ENCODE measurements at places on chromosomes 3 and 15. TPM values are rescaled to one million over a fixed set of nuclear protein-coding genes. Genes with fewer than 3 reads are reported as not detected.

DNA sequence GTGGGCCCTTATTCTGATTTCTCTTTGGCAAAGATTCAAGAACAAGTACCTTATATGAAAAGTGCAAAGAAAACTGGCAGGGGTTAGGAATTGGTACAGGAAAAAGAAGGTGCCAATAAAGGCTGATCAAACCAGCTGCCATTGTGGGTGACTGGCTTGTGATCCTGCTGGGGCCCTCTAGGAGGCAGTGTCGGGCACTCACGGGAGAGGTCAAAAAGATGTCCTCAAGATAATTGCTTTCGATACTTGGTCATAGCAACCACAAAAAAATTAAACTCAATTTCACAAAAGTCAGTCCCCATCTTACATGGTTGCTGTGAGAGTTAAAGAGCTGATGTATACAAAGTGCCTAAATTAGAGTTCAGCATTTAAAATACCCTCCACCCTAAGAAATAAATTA, 31.0 kb upstream of the CAV3 start:
- H3K4me3 ChIP-seq: no peak overlapping the region
- H3K4me1 ChIP-seq: no peaks in the 10 kb centered on the region
- no peaks in the 10 kb centered on the region for H3K27me3 ChIP-seq
- H3K27ac ChIP-seq: no peak overlapping the region
- no peaks in the 10 kb centered on the region for H3K36me3 ChIP-seq

DNA sequence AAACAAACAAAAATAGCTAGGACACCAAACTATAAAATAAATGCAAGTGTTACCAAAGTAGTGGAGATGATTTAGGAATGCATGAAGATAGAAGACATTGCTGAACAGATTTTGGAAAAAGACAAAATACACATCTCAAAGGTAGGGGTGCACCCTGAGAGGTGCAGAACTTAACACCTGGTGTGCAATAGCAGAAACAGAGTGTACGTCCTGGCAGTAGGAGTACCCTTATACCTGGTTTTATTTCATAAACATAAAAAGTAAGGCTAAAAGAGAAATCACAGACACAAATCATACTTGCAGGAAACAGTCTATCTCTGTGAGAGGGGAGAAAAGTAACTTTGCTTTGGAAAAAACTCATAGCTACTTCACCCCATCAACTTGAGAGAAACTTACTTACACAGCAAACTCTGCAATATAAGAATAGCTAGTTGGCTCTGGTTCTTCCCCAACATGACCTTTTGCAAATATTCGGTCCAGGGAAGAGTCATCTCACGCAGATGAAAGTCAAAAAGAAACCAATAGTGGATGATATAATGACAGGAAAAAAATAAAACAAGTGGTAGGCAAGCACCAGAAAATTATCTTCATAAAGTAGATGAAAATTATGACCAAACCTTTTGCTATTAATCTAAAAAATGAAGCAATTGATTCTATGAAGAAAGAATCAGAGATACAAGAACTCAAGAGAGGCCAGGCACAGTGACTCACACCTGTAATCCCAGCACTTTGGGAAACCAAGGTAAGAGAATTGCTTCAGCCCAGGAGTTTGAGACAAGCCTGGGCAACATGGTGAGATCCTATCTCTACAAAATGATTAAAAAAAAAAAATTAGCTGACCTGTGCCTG, 108.9 kb upstream of the BNIP2 start:
- no peaks in the 10 kb centered on the region for H3K4me1 ChIP-seq
- H3K27ac ChIP-seq: no peak overlapping the region
- H3K27me3 ChIP-seq: peaks cover 2% of the 10 kb centered on the region
- no peak overlapping the region for H3K4me3 ChIP-seq

DNA sequence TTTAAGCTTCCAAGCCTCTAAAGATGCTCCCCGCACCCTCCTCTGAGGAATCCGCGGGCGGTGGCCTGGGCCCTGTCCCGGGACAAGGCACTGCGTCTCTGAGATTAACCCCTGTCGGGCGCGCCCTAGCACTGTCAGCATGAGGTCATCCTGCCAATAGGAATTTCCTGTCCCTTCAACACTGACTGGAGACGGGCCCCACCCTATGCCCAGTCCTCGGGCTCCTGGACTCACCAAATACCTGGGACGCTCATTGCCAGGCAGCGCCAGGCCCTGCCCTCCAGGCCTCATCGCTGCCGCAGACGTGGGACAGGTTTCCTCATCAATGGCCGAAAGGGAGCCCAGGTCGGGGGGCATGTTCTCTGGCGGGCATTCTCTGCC, 67.6 kb upstream of the SH3GL3 start:
- no peak overlapping the region for H3K27ac ChIP-seq
- H3K4me1 ChIP-seq: no peaks in the 10 kb centered on the region
- peaks cover 2% of the 10 kb centered on the region for H3K27me3 ChIP-seq
- no peak overlapping the region for H3K4me3 ChIP-seq
- no peaks in the 10 kb centered on the region for H3K36me3 ChIP-seq
- DNase-seq: no peak

GRCh38 chr3:30248423-30248822, 358.0 kb upstream of the TGFBR2 start:
- H3K4me3 ChIP-seq: no peak overlapping the region
- no peak overlapping the region for H3K27ac ChIP-seq
- H3K36me3 ChIP-seq: no peaks in the 10 kb centered on the region
- DNase-seq: no peak

VIPR1 gene
- 0.41 TPM for total RNA-seq

TMED3 gene
- 137 TPM for total RNA-seq

All from Panc1 (cell line).